Fibroblast of skin of back (primary cell): ENCODE measurements at places on chromosomes 4 and X.

GRCh38 chr4:104128850-104129213 lies 365.9 kb downstream of the CXXC4 start:
- DNase-seq: no peak

GRCh38 chr4:20428436-20429160 lies 176.9 kb downstream of the SLIT2 start:
- no peak for DNase-seq

GRCh38 chr4:87050596-87050995 lies 115.8 kb downstream of the AFF1 start:
- DNase-seq: no peak

- no peak for DNase-seq
These were observed 129.8 kb downstream of the MXRA5 start for GRCh38 chrX:3216581-3217180.

DNA sequence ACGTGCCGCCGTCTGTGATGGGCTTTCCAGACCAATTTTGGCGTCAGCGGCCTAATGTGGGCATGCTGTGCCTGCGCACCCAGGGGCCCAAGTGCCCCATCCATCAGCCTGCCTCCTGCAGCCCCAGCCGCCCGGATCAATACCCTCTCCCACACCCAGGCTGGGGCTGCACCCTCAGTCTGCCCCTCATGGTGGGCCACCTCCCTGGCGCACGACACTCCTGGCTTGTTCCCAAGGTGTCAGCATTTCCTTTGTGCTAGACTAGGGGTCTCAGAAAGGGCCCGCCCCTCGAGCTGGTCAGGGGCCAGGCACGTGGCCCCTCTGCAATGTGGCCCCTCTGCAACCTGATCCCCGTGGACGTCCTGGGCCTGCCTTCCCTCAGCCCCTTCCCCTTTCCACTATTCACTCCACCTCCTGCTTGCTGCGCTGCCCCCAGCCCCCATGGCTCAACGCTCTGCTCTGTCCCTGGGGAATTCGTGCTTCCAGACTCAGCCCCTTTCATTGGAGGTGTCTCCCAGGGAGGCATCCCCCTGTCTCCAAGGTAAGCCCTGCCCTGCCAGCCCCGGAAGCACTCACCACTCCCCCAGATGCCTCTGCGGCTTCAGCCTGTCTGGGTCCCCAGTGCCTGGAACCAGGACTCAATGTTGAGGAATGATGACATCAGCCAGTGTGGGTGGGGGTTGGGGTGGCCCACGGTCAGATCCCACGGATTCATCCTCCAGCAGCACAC lies 130.8 kb downstream of the HMX1 start:
- DNase-seq: no peak
